Forelimb muscle (tissue), 1 donor: ENCODE measurements at places on chromosomes 3 and 15.

GRCh38 chr3:155743606-155744005 is 1.3 kb downstream of the PLCH1 start:
- no peak for DNase-seq

GRCh38 chr15:77596821-77597803 is 35.6 kb downstream of the LINGO1 start:
- DNase-seq, result no peak

DNA sequence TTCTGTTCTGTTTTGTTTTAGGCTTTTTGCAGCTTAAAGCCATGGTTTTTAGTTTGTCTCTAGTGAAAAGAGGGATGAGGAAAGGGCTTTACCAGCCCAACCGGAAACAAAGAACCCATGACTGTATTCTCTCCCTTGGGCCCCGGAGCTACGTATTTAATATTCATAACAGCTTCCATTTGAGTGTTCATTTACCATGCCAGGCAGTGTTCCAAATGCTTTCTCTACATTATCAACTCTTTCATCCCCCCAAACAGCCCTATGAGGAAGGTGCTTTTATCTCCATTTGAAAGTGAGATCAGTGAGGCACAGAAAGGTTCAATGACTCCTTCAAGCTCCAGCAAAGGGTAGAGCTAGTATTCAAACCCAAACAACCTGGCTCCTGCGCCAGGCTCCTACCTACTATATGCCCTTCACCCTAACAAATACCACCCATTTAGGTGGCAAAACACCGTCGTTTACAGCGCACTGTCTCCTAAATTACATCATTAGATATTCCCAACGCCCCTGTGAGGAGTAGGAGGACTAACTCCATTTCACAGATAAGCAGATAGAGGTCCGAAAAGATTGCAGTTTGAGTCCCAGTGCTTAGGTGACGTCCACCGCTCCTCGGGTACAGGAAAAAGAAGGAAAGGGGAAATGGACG is 27.9 kb downstream of the GTPBP8 start:
- DNase-seq, result no peak

- DNase-seq, result no peak
Measured at GRCh38 chr15:57494581-57494980, 97.1 kb upstream of the MYZAP start.

- no peak for DNase-seq
Measured at GRCh38 chr3:74842141-74842540, 227.7 kb upstream of the CNTN3 start.

GRCh38 chr15:95559875-95560394 is 770.6 kb upstream of the NR2F2 start:
- no peak for DNase-seq

GRCh38 chr3:160213191-160213590 is 12.0 kb upstream of the C3orf80 start:
- DNase-seq, result no peak

GRCh38 chr3:45103334-45103733 is 42.8 kb downstream of the CDCP1 start:
- no peak for DNase-seq

DNA sequence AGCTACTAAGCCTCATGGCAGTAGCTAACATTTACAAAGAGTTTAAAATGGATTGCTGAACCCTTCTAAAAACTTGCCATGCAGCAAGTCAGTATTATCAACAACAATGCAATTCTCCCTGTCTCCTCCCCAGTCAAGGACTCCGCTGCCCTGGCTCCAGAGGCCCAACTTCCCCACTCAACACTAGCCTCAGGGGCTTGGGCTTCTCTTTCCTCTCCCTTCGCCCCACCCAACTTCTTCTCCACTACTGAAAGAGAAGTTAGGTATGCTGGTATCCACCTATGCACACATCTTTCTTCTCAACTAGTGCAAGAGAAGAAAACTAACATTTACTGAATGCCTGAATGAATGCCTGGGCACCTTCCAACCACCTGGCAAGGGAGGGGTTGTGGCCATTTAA is 30.7 kb downstream of the TLE3 start:
- no peak for DNase-seq

DNA sequence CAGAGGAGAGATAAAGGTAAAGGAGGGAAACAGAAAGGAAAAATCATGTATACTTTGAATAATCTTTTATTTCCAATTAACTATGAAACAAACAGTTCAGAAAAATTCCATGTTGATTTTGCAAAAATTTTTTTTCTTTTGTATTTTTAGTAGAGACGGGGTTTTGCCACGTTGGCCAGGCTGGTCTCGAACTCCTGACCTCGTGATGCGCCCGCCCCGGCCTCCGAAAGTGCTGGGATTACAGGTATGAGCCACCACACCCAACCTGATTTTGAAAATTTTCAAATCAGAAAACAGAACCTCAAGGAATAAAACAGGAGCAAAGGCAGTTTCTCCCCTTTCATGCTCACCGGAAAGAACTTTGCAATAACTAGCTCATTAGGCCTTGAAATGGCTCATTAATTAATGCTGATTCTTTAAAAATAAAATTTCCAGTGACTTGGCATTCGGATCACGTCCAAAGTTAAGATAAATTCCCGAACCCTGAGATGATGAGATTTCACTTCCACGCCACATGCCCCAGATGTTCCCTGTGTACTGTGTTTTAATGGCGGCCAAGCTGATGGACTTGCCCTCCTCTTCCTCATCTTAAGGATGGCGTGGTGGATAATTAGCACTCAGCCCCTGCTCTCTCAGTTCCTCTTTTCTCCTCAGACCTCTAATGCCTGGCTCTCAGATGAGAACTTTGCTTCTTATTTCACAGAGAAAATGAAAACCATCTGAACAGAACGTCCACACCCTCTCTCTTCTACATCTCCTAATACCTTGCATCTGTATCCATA is 10.8 kb downstream of the BCL2L10 start:
- DNase-seq, result no peak

- DNase-seq, result no peak
Measured at GRCh38 chr15:44102675-44103254, 92.3 kb downstream of the FRMD5 start.

GRCh38 chr15:48657950-48658591 is 12.6 kb upstream of the FBN1 start:
- no peak for DNase-seq

DNA sequence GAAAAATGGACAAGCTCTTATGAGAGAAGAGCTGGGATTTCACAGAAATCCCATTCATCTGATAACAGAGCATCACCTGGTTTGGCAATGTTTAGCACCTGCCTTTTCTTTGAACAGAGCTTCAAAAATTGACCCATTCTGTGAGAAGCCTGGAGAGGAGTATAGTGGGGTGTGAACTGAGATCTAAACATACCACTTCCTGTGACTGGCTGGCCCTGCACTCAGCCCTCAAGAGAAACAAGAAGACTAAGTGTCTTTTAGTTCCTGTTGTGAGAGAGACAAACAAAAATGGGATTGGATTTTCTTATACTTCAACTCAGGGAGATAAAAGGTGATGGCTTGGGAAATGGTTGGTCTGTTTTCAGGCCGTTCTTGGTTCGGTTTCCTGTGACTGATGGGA is 1060.2 kb downstream of the ROBO1 start:
- DNase-seq, result no peak

DNA sequence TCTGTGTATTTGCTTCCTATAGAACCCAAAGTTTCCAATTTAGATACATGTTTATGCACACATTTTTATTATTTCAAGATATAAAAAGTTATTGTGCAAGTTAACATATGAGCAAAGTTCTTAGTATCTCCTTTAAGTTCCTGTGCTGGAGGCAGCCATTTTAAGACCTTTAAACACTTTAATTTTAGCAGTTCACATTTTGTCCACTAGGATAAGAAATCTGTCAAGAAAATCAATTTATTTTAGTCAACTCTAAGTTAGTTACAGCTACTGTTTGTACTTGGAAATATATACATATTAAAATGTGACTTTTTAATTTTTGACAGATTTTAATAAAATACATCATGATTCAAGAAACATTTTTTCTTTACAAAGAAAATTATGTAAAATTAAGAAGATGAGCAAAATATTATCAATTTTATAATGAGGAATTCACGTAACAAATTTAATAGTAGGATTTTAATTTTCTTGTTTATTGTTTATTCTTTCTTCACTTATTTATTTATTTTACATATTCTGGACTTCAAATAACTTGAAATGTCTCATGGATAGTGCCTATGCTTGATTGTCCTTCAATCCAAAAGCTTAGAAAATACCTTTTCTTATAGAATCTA is 402.6 kb upstream of the GBE1 start:
- DNase-seq, result no peak

GRCh38 chr3:171369156-171369555 is 91.0 kb downstream of the TNIK start:
- DNase-seq, result no peak
